ENCODE measurements at places on chromosomes 11 and 22.

- no peak for DNase-seq
Measured at GRCh38 chr11:108431997-108432396, 35.3 kb downstream of the C11orf65 start.

DNA sequence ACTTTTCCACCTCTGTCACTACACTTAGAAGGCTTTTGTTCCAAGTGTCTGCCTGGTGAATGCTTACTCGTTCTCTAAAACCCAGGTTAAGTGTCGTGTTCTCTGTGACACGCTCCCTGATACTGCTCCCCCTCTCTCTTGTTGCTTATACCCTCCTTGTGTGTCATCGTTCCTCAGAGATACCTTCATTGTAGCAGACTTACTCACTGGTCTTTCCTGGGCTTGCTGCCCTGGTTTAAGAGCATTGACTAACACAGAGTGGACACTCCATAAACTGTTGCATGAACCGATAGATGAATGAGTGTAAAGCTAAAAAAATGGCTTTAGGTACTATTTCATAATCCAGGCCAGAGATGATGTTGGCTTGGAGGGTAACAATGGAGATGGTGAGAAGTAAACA lies 171.3 kb downstream of the GRIK4 start:
- DNase-seq = no peak

DNA sequence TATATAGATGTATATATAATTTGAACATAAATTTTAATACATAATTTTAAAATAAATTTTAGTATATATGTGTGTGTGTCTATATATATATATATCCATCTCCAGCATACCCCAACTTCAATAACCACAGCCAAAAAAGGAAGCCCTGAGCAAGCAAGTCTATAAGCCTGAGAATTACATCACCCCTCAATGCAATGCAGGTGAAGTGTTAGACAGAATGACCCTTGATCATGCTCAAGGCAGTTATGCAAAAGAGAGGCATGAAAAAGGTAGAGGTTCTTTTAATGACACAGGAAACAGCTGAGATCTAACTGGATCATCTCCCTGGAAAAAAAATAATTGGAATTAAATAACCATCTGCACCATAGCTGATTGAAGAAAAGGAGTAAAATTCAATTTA lies 557.9 kb upstream of the ANO5 start:
- DNase-seq = no peak

DNA sequence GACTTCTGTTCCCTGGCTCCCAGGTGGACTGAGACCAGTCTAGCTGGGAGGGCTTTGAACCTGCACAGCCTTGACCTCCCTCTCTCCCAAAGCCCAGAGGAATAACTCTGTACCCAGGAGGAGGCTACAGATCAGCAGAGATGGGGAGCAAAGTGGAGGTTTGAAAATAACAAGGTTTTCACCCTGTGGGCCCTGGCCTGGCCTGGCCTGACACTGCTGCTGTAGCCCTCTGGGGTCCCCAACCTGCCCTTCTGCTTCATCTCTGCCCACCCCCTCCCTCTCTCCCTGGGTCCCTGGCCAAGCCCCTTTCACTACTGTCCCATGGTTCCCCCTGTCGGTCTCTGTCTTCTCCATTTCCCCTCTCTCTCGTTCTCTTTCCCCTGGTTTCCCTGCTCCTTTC lies 225.2 kb downstream of the BUD13 start:
- DNase-seq = no peak

DNA sequence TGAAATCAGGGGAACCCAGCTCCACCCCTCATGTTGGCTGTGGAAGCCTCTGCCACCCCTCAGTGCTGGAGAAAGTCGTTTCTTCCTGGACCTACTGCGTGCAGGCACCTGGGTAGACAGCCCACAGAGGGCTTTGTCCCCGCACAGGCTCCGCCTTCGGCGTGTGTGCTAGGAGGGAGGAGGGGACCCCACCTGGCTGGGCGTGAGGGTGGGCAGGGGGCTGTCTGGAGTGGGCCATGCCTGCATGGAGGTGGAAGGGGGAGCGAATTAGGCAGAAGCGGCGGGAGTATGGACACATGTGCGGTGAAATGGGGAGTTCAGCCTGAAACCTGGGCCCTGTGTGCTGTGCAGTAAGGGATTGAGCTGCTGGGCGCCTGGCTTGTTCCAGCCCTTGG lies 49.3 kb downstream of the FBLN1 start:
- DNase-seq = no peak

DNA sequence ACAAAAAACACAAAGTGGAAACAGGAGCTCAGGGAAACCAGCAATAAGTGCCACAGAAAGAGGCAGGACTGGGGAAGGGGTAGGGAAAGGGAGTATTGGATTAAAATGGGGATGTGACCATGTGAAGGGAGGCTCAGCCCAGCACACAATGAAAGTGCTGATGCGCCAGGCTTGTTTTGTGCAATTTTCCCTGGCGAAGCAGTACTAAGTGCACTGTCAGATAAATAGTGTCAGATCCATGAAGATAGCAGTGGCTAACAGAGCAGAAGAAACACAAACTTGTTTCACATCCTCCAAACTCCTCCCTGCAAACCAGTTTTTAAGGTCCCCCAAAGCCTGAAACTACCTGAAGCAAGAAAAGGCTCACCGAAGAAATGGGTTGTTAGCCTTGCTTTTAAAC lies 50.7 kb upstream of the RAPSN start:
- DNase-seq = no peak

DNA sequence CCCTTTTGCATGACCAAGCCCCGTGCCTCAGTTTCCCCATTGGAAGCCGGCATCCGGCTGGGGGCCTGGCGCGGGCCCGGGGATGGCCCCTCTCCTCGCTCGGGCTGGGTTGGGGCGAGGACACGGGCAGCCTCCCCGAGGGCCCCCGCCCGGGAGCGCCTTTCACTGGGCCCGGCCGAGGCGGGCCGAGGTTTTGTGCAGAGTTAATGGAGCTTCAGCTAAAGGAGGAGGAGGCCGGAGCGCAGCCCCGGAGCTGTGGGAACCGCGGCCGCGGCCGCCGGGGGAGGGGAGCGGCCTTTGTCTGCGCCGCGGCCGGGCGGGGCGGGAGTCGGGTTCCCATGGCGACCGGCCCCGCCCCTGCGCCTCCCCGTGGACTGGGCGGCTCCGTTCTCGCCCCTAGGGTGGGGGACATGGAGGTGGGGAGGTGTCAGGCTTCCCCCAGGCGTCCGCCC lies 1.4 kb upstream of the MAPK11 start:
- DNase-seq = peak; percentile 77

DNA sequence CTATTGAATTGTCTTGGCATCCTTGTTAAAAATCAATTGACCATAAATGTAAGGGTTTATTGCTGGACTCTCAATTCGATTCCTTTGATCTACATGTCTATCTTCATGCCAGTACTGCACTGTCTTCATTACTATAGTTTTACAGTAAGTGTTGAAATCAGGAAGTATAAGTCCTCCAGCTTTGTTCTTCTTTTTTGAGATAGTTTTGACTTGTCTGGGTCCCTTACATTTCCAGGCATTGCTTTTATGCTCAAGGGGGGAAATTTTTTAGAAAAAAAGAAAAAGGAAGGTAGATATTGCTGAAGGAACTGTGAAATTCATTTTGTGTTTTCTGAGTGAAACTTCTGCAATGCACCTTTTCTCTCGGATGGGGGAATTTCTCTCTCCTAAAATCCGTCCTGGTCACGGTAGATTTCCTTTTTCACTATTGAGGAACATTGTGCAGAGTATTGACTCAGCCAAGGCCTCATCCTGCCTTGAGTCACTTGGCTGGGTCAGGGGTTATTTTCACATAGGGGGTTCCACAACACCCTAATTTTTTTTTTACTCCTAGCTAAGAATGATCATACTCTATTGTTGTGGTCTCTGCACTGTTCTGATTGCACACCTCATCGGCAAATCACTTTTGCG lies 2.8 kb upstream of the ACER3 start:
- no peak for DNase-seq

DNA sequence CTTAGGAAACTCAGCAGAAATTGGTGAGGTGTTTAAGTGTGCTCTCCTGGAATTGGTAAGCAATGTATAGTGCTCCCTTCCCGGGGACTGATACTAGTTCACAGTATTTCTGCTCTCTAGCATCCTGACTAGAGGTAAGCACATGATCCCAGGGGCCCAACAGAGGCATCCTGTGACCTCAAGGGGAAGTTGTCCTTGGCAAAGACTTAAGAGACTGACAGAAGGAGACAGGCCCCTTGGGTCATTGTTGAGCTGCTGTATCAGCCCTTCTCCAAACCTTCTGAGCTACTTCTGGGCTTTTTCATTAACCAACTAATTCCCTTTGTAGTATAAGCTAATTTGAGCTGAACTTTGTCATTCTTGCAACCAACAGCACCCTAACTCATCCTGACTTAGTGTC lies 4.3 kb upstream of the TBC1D22A start:
- DNase-seq = no peak

- DNase-seq = peak; percentile 71
Measured at GRCh38 chr22:27405672-27406388, 395.7 kb downstream of the MN1 start.

DNA sequence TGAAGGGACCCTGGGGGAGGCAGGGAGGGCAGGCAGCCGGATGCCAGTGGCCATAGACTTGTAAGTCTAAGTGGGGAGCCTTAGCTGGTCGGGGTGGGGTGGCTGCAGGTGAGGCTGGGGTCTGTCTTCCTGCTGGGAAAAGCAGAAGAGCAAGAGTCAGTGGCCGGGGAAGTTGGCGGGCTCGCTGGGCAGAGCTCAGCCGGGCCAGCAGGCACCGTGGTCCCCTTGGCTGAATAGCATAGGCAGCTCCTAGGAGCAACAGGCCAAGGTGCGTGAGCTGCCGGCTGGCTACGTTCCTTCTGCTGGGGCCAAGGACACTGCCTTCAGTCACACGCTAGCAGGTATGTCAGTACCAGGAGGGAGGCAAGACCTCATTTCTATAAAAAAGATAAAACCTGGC lies 67.8 kb upstream of the A4GALT start:
- no peak for DNase-seq

GRCh38 chr22:44622147-44622427 lies 79.9 kb upstream of the PRR5 start:
- no peak for DNase-seq

DNA sequence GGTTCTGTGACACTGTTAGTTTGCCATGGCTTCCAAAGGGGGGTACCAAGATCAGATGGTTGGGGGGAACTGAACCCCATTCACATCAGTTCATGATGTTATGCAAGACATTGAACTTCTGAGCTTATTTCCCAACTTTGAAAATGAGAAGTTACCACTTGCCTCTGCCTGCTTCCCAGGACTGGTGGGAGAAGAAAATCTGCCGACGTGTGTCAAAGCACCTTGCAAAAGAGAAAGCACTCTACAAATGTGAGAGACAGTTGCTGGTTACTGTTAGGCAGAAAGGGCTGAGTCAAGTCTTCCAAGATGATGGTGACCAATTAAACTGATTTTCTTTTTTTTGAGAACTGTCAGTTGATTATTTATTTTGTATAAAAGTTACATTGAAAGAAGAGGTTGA lies 45.6 kb downstream of the SMCO4 start:
- no peak for DNase-seq

Measured in hepatic stellate cell (primary cell).